ENCODE measurements at places on chromosomes 11 and 22. TPM values are rescaled to one million over a fixed set of nuclear protein-coding genes. Genes with fewer than 3 reads are reported as not detected.
A peak's percentile ranks its signal among the peaks of the same experiment; 100 is the strongest.

DNA sequence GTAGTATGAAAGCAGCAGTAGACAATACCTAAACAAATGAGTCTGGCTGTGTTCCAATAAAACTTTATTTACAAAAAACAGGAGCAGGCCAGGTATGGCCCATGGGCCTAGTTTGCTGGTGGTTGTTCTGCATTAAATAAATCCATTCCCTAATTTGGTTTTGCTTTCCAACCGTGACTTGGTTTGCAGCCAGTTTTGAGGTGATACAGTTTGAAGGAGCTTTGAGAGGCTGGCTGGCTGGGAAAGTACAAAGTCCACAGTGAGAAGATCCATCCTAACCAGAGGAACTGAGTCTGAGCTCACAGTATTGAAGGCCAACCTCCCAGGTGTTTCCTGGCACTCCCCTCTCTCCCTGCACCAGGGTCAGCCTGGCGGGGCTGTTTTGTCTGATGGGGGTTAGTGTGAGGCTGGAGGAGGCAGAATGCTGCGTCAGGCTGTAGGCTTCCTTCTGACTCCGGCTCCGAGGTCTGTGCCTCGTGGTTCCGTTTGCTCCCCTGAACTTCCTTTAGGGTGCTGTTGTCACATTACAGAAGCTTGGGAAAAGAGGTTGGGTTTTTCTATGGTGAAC lies 129.5 kb downstream of the MICAL2 start:
- H3K4me1 ChIP-seq: peaks cover 23% of the 10 kb centered on the region
- H3K36me3 ChIP-seq: no peaks in the 10 kb centered on the region
- H3K4me3 ChIP-seq: no peak overlapping the region
- no peak overlapping the region for H3K27ac ChIP-seq

DNA sequence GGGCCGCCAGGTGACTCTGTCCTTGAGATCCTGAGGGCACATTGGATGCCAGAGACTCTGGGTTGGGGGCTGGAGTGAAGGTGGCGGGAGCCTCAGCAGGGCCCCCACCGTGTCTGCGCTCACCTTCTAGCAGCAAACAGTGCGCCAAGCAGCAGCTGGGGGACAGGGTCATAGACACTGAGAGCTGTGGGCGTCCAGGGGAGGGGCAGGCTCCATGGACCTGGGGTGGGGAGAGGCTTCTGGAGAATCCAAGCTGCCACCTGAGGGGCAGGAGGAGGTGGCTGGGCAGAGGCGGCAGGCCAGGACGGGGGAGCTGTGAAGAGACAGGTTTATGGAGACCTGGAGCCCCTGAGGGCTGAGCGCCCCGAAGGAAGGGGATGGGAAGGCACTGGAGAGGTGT lies 8.0 kb downstream of the PHRF1 start:
- H3K36me3 ChIP-seq: peaks cover 5% of the 10 kb centered on the region
- no peak overlapping the region for H3K4me3 ChIP-seq
- no peak overlapping the region for H3K27ac ChIP-seq
- H3K27me3 ChIP-seq: no peaks in the 10 kb centered on the region
- peaks cover 42% of the 10 kb centered on the region for H3K4me1 ChIP-seq

Gene CHST1
- not detected for total RNA-seq

GRCh38 chr11:93054881-93055280 lies 85.4 kb downstream of the MTNR1B start:
- H3K36me3 ChIP-seq: no peaks in the 10 kb centered on the region
- H3K27me3 ChIP-seq: no peaks in the 10 kb centered on the region
- no peak overlapping the region for H3K4me3 ChIP-seq
- H3K27ac ChIP-seq: no peak overlapping the region
- H3K4me1 ChIP-seq: no peaks in the 10 kb centered on the region
- DNase-seq: no peak

GRCh38 chr22:44460691-44461375 lies 37.2 kb downstream of the RTL6 start:
- H3K27ac ChIP-seq: peak overlapping the region; percentile 56
- peaks cover 6% of the 10 kb centered on the region for H3K36me3 ChIP-seq
- H3K4me3 ChIP-seq: peak overlapping the region; percentile 25
- H3K27me3 ChIP-seq: no peaks in the 10 kb centered on the region
- H3K4me1 ChIP-seq: peaks cover 17% of the 10 kb centered on the region

DNA sequence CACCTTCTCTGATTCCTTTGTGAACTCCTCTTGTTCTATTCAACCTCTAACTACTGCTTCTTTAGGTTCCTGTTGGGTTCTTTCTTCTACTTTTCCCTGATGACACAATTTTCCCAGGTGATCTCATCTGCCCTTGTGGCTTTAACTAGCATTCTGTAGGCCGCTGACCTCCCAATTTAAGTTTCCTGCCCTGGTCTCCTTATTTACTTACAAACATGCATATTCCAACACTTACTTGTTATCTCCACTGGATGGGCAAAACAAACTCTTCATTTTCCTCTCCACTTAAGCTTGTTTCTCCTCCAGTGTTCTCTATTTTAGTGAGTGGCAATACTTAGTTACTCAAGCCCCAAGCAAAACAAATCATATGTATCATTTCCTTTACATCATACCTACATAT lies 734.5 kb downstream of the METTL15 start:
- H3K4me1 ChIP-seq: no peaks in the 10 kb centered on the region
- no peak overlapping the region for H3K27ac ChIP-seq
- no peaks in the 10 kb centered on the region for H3K27me3 ChIP-seq
- DNase-seq: no peak

Gene LDHAL6A
- total RNA-seq: not detected

DNA sequence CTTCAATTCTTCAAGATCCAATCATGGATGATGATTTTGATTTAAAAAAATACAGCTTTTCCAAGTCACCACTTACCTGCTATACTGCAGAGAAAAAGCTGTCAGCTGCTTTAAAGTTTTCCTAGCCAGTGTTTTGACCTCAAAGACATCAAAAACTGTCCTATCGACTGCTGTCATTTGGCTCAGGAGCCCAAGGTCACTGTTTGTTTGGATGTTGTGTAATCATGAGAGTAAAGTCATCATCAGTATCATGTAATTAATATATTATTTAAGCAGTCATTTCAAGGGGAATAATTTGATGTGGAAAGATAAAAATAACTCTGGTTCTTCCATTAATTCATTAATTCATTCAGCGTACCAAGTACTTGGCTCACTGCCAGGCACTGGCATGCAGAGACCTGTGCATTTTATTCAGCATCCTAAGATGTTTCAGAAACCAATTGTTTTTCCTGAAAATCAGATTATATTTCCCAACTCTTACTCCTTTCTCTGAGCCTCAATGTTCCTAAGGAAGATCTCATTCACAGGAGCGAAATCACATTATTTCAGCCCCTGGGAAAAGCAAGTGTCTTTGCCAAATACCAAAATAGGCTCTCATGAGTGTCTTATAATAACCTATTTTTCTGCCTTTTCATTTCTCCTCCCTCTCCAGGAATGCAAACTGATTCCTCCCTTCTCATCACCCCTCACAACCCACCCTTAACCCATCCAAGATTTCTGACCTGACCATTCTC lies 59.9 kb downstream of the SLC1A2 start:
- H3K4me3 ChIP-seq: no peak overlapping the region
- DNase-seq: no peak
- H3K4me1 ChIP-seq: no peaks in the 10 kb centered on the region
- H3K36me3 ChIP-seq: no peaks in the 10 kb centered on the region
- peaks cover 6% of the 10 kb centered on the region for H3K27me3 ChIP-seq
- H3K27ac ChIP-seq: no peak overlapping the region

Gene KDM4D
- total RNA-seq: 0.64 TPM

DNA sequence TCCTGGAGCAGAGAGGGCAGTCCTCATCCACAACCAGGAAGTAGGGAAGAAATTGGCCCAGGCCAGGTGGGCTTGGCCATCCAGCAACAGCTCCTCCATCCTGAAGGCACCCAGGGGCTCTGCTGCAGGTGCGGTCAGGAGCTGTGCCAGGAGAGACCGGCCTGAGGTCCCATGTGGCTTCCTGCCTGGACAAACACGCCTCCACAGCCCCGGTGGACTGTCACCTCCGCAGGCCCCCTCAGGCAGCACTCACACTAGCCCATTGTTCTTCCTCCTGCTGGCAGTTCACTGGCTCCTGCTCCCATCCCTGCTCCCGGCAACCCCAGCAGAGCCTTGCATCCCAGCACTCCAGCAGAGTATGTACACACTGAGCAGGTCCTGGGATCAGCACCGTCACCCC lies 16.0 kb upstream of the POU2AF1 start:
- no peak overlapping the region for H3K27ac ChIP-seq
- DNase-seq: no peak
- no peaks in the 10 kb centered on the region for H3K36me3 ChIP-seq
- no peaks in the 10 kb centered on the region for H3K4me1 ChIP-seq

- H3K27me3 ChIP-seq: no peaks in the 10 kb centered on the region
- H3K4me3 ChIP-seq: no peak overlapping the region
- no peak for DNase-seq
- no peaks in the 10 kb centered on the region for H3K36me3 ChIP-seq
- no peak overlapping the region for H3K27ac ChIP-seq
Observed at GRCh38 chr11:113016905-113017304, 55.7 kb downstream of the NCAM1 start.

- H3K4me3 ChIP-seq: peak overlapping the region; percentile 73
- peaks cover 52% of the 10 kb centered on the region for H3K27me3 ChIP-seq
- no peak for DNase-seq
- H3K36me3 ChIP-seq: no peaks in the 10 kb centered on the region
- H3K4me1 ChIP-seq: peaks cover 7% of the 10 kb centered on the region
Observed at GRCh38 chr11:119363851-119364590, 17.5 kb downstream of the USP2 start.

Gene PGA3
- not detected for total RNA-seq

GRCh38 chr11:5103066-5103465 lies 33.7 kb downstream of the OR52E1 start:
- no peak for DNase-seq
- H3K27ac ChIP-seq: no peak overlapping the region
- no peak overlapping the region for H3K4me3 ChIP-seq
- no peaks in the 10 kb centered on the region for H3K4me1 ChIP-seq
- H3K27me3 ChIP-seq: peaks cover 7% of the 10 kb centered on the region

Measured in natural killer cell treated with Interleukin-12 subunit alpha and Interleukin-12 subunit beta and Interleukin-15 and Interleukin-18, amount 100 ng/mL, for 72 hours (primary cell).